ENCODE measurements at places on chromosomes 16 and 17. TPM values are rescaled to one million over a fixed set of nuclear protein-coding genes. Genes with fewer than 3 reads are reported as not detected.

EFCAB13 gene
- 10.5 TPM for total RNA-seq

CENPN gene
- total RNA-seq, result 8.1 TPM

SOX8 gene
- total RNA-seq, result 64.3 TPM

VAT1L gene
- total RNA-seq, result 7.2 TPM

LDHD gene
- 24.7 TPM for total RNA-seq

ZACN gene
- not detected for total RNA-seq

MYL4 gene
- not detected for total RNA-seq

HES7 gene
- total RNA-seq, result not detected

ZP2 gene
- not detected for total RNA-seq

KCNJ2 gene
- total RNA-seq, result 2.7 TPM

P2RX1 gene
- 0.87 TPM for total RNA-seq

PIMREG gene
- 0.42 TPM for total RNA-seq

SULT1A3 gene
- total RNA-seq, result 40.6 TPM

HS3ST3B1 gene
- 0.90 TPM for total RNA-seq

HYDIN gene
- total RNA-seq, result 0.30 TPM

C16orf78 gene
- total RNA-seq, result not detected

SERPINF2 gene
- total RNA-seq, result 6.1 TPM

TNFRSF13B gene
- not detected for total RNA-seq

ADGRG1 gene
- total RNA-seq, result 32.9 TPM

KIF19 gene
- 77.4 TPM for total RNA-seq

ADCY7 gene
- total RNA-seq, result 40.4 TPM

RNF43 gene
- total RNA-seq, result 0.66 TPM

TP53TG3C gene
- not detected for total RNA-seq

Measured in tibial nerve (tissue), 4 donors.